ENCODE measurements at places on chromosomes 7 and 10. TPM values are rescaled to one million over a fixed set of nuclear protein-coding genes. Genes with fewer than 3 reads are reported as not detected.

- DNase-seq: no peak
Measured at GRCh38 chr10:114603948-114604347, 54.1 kb downstream of the ABLIM1 start.

DNA sequence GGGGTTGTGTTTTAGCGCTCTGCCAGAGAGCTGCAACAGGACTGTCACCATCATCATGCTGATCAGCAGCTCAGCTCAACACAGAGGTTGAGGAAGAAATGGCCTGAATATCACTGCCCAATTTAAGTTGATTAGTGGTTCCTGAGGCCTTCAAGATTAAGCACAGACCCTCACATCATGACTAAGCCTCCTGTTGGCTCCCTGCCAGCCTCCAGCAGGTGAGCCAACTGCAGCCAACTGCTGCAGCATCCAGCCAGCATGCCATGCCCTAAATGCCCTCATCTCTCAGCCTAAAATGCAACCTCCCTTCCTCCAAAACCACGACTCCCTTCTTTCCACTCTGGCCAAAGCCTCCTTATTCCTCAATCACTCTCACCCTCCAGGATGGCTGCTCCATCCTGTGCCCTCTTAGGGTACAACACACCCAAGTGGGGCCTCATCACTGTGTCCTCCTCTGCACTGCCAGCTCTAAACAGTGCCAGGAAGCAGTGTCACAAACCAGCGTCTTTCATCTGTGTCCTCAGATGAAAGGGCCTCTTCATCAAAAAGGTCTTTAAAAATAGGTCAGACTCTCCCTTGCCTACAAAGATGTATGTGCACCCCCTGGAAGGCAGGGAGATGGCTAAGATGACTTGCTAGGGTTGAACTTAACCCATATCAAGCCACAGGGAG lies 259.3 kb downstream of the ZEB1 start:
- DNase-seq: no peak

GRCh38 chr7:18520450-18521235 lies 25.1 kb downstream of the HDAC9 start:
- DNase-seq: no peak

- no peak for DNase-seq
Measured at GRCh38 chr10:103543617-103544525, 50.4 kb downstream of the NEURL1 start.

DNA sequence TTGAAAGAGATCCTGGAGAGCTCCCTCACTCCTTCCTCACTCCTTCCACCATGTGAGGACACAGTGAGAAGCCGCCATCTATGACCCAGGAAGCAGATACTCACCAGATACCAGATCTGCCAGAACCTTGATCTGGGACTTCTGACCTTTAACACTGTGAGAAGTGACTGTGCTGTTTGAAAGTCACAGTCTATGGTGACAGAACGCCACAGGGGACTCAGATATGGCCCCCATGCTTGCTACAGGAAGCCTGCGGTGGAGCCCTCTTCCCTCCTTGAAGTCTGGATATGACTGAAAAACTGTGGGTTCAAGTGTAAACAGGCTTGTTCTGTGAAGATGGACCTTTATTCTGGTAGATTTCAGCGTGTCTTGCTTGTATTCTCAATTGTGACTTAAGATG lies 297.8 kb downstream of the KLF6 start:
- no peak for DNase-seq

- DNase-seq: no peak
Measured at GRCh38 chr7:41188163-41189130, 514.4 kb downstream of the INHBA start.

- DNase-seq: no peak
Measured at GRCh38 chr7:126856691-126857291, 395.9 kb downstream of the GRM8 start.

- no peak for DNase-seq
Measured at GRCh38 chr7:152081088-152081487, 55.6 kb downstream of the GALNT11 start.

GRCh38 chr7:38151556-38151955 lies 26.5 kb upstream of the STARD3NL start:
- no peak for DNase-seq

- DNase-seq: no peak
Measured at GRCh38 chr10:28135258-28135657, 136.4 kb upstream of the ODAD2 start.

GRCh38 chr10:23344241-23344841 lies at the start of gene C10orf67:
Gene C10orf67, minus strand, starts transcription at chr10:23344797. Its CDS starts 23 bp downstream, at chr10:23344774.
- DNase-seq: peak; percentile 59

- peak; percentile 70 for DNase-seq
Measured at GRCh38 chr7:155282671-155283070, 15.0 kb upstream of the INSIG1 start.

DNA sequence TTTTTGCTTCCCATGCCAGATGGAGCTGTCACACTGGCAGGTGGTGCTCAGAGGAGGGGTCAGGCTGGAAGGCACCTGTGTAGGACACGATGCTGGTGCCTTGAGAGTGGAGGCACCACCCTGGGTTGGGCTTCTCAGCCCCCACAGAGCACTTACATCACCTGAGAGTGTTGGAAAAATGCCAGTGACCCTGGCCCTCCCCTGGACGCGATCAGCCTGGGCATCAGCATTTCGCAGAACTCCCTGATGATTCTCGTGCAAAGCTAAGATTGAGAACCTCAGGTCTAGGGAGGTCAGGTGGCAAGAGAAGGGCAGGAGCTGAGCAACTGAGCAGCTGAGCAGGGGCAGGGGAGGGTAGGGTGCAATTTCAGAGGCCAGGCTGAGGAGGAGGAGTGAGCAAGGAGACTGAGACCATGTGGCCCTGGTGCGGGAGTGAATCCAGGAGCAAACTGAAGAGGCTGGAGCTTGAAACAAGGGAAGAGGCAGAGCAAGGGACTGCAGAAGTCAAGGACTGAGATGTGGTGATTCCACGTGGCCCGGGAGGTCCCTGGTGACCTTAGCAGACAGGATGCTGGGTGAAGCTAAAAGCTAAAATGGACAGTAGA lies 24.7 kb upstream of the GRID1 start:
- no peak for DNase-seq

DNA sequence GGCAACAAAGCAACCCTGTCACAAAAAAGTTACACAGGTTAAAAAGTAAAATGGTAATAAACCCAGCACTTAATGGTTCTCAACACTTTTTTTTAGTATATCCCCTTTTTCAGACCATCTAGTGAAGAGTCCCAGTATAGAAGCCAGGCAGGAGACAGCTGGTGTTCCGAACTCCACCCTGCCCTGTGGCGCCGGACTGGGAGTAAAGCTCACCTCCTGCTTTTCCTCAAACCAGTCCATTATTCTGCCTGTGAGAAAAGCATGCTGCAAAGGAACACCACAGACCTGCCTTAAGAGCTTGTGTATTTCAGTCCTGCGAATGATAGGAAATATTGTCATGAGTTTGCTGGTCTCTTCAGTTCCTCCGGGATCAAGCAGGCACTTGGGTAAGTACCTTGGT lies 81.0 kb downstream of the EZH2 start:
- DNase-seq: no peak

DNA sequence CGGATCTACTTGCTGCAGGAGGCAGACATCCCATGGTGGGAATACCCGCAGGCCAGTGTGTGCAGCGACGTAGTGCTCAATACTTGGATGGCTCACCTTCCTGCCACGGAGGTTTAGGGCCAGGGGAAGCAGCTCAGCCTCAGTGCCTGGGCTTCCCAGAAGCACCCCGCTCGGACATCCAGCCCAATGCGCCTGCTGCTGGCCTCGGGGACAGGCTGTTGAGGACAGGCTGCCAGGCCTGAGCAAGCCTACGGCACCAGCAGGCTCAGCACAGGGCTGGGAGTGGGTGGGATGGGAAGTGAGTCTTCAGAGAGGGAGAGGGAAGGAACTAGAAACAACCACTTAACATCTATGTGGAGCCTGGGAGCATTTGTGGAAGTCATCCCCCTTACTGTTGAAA lies 441.3 kb upstream of the MGMT start:
- no peak for DNase-seq

DNA sequence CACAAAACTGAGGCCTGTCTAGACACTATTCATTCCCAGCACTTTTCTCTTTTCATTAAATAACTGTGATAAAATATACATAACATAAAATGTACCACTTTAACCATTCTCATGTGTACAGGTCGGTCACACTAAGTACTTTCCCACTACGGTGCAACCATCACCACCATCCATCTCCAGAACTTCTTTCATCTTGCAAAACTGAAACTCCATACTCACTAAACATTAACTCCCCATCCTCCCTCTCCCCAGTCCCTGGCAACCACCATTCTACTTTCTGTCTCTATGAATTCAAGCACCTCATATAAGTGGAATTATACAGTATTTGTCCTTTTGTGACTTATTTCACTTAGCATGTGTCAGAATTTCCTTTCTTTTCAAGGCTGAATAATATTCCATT lies 53.0 kb downstream of the ARHGAP12 start:
- no peak for DNase-seq

DNA sequence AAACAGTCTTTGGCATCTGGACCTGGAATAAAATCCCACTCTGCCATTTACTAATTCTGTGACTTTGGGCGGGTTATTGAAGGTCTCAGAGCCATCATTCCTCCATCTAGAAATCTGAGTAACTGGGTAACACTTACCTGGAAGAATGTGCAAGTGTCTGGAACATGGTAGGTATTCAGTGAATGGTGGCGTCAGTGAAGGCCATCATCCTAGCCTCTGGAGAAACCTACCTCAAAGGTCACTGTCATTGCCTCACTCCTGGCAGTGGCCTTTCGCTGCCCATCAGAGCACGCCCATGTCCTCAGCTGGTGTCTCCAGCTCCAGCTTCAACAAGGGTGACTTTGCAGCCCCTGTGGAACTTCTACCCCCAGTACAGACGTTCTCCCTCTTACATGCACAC lies 4.5 kb downstream of the GAL3ST4 start:
- no peak for DNase-seq

GRCh38 chr10:29546773-29547313 lies 87.9 kb downstream of the SVIL start:
- no peak for DNase-seq

- no peak for DNase-seq
Measured at GRCh38 chr7:70285854-70286253, 687.6 kb downstream of the AUTS2 start.

DNA sequence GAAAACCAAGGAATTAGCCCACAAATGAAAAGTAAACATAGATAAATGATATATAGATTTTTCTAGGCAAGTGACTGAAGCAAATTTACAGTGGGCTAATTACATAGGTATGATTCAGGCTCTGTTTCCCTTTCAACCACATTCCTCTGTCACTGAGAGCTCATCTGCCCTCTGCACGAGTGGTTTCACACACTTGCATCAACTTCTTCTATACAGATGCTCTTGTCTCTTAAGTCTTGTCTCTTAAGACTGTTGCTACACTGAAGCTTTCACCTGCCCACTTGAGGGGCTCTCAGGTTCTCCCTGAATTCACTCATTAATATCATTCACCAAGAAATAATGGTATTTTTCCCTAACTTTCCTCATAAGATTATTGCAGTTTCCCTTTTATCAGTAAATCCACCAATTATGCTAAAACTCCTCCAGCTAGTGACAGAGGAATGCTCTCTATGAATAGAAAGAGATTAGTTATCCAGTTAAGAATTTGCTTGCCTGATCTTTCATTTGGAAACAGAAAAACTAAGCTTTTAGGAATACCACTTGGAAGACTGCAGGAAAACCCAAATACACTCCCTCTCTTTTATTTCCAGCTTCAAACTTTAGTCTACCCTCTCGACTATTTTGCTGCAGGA lies 95.7 kb downstream of the ELAPOR2 start:
- DNase-seq: no peak

DNA sequence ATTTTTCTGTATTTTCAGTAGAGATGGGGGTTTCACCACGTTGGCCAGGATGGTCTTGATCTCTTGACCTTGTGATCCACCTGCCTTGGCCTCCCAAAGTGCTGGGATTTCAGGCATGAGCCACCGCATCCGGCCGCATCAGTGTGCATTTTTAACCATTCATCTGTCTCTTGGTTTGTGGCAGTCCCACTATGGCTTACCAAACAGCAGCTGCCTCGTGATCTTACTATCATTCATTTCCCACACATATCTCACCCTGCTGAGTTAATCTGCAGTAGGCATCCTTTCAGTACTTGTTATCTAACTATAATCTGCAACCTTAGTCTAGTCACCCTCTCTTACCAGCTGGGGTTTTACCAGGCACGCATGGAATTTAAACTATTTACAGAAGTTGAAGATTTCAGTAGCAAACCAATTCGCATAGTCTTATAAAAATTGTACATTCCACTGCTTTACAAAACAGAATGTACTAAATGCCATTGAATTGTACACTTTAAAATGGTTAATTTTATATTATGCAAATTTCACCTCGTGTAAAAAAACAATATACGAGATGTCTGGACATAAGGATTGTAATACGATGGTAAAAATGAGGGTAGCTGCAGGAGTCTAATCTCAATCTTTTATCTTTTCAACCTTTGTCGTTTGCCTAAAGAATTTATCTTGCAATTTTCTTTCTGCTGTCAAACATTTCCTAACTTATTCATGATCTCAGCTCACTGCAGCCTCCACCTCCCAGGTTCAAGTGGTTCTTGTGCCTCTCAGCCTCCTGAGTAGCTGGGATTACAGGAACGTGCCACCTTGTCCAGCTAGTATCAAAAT lies 4.6 kb upstream of the TBC1D12 start:
- DNase-seq: no peak

DNA sequence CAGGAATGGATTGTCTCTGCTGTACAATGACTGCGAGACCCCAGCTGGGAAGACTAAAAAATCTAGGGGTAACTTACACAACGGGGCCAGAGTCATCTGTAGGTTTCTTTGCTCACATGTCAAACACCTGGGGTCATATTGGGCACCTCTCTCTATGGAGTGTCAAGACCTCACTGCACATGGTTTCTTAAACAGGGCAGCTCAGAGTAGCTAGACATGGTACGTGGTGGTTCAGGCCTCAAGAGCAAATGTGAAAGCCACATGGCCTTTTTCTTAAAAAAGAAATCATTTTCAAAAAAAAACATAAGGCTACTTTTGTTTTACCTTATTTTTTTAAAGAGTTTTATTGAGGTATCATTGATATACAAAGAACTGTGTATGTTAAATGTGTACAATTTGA lies 162.2 kb upstream of the ITGB1 start:
- no peak for DNase-seq

DNA sequence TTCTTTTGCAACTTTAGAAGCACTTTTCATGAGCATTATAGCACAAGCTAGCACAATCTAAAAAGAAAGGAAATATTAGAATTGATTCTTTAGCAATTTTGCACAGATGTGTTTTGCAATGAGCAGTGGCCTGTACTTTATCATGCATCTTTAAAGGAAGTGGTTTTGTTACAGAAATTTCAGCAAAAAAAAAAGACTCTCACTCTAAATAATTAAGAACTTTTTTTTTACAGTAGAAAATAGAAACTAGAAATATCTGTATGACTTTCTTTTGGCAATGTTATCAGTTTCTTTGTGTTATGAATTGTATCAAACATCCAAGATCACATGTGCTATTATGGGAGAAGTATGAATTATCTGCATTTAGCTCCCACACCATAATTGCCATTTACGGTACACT lies 195.7 kb upstream of the KLF6 start:
- no peak for DNase-seq

The LIPJ gene
- total RNA-seq: 0.09 TPM

The KLF14 gene
- not detected for total RNA-seq

The HOXA4 gene
- 8.5 TPM for total RNA-seq

The SDK1 gene
- total RNA-seq: 10.0 TPM

The TBC1D12 gene
- total RNA-seq: 12.5 TPM
